ENCODE measurements at places on chromosomes 5 and 9.

DNA sequence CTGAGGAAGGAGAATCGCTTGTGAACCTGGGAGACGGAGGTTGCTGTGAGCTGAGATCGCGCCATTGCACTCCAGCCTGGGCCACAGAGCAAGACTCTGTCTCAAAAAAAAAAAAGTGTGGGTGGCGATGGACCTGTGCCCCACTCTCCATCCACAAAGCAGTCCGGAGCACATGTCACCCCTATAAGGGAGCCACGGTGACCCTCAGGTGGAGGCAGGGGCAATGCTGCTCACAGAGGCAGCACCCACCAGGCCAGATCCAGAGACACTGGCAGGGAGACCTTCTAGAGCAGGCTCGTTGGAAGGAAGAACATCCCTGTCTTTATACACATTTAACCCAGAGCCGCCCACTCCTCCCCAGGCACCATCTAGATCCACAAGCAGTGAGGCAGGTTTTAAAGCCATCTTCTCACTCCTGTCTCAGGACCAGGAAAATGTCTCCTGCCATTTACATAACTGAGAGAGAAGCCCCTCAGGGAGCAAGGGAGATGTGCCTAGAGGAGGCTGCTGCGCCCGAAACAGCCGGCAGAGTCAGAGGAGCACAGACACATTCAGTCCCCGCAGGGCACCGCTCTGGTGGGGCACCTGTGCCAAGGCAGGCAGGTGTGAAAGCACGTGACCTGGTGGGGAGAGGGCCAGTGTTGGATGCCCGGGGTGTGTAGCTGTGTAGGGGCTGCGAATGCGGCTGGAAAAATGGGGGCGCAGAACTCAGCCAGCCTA lies 31.6 kb upstream of the ADAMTS2 start:
- DNase-seq, result no peak

DNA sequence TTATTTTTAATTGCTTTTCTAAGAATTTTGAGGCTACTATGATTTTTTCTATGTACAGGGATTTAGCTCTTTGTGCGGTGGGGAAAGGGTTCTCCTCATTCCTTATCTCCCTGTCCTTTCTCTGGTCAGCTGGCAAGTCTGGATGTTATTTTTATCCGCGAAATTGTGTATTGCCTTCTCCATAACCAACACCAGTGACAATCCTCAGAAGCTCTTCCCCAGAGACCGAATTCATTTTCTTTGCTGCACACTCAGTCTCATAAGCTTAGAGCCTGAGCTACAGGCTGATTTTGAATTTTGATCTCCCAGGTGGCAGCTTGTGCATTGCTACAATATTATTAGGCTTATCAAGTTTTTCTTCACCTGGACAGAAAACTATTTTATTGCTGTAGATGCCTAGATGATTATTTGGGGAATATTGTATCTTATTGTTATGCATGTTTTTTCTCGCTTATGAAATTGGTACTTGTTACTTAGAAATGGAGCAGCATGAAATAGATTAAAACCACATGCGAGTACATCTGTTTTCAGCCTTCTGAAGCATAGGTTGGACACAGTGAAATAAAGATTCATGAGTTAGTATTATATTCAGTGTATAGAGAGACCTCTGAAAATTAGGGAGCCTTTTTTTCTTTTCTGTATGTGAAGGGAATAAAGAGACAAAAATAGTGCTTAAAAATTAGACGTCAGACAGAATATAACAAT lies 27.3 kb downstream of the CPEB4 start:
- DNase-seq, result no peak

DNA sequence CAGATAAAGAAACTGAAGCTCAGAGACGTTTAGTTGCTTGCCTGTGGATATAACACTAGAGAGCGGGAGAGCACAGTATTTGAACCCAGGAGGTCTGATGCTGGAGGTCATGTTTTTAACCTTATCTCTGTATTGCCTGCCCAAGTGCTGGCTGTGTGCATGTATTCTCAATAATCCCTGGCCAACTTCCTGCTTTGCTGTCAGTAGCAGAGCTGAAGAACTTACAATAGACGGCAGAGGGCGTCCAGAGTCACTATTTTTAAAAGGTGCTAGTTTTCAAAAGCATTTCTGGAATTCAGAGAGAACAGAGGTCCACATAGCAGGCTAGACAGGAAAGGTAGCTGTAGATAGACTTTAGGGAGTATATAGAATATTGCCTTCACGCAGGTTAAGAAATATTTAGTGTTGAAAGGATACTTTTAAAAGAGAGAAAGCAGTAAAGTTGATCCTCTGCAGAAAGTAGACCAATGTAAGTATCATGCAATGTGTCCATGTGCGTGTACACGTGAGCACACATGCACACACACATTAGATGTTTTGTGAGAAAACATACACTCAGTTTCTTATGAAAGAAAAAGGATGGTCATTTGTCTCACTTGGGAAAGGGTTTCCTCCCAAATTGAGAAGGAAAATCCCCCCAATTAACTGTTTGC lies 46.3 kb downstream of the PTCD2 start:
- DNase-seq, result peak; percentile 77

DNA sequence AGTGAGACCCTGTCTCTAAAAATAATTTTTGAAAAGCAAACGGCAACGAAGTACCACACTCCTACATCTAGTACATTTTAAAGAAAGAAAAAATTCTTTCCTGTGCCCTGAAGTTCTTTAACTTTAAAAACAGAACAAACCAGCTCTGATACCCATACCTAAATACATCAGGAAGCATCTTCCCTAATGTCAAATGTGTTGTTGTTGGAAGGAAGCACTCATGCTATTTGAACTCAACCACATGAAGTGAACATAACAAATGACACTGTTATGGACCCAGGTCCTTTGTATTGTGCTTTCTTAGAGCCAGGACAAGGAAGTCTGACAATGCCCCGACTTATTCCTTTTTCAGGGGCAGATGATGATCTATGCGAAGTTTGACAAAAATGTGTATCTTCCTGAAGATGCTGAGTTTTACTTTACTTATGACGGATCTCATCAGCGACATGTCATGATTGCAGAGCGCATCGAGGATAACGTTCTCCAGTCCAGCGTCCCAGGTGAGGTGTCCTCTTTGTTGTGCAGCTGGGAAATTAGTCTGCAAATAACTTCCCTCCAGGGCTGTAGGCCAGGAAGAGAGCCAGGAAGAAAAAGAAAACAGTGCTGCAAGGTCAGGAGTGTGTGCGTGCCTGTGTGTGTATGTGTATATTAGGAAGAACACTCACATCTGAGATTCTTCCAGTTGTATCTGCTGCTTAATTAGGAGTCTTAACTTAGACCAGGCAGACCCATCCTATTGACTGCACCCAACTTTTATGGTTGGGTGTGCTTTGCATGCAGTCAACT lies 123.7 kb downstream of the ARHGEF28 start:
- DNase-seq, result no peak

DNA sequence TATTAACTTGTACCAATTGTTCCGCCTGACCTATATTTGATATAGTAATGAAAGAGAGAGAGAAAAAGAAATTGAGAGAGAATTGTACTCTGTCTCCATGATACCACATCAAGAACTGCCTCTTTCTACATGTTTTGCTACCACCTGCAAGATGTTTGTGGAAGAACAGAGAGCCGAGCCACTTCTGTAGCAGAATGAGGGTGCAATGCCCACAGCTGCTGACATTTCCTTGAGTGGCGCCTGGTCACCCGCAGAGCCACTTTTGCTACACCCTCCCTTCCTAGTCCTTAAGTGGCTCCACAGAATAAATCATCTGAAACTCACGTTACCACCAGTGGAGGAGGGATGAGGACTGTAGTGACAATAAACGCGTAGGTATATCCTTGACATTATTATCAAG lies 17.1 kb upstream of the FAM81B start:
- DNase-seq, result no peak

GRCh38 chr9:109907400-109907799 lies 127.4 kb downstream of the PALM2AKAP2 start:
- DNase-seq, result no peak

- no peak for DNase-seq
Observed at GRCh38 chr9:14926941-14927624, 16.9 kb upstream of the FREM1 start.

GRCh38 chr5:15256485-15256884 lies 243.5 kb upstream of the FBXL7 start:
- DNase-seq, result no peak

GRCh38 chr9:98503867-98504266 lies 204.9 kb downstream of the GABBR2 start:
- no peak for DNase-seq

- DNase-seq, result peak; percentile 25
Observed at GRCh38 chr5:180523629-180524466, 29.7 kb downstream of the CNOT6 start.

DNA sequence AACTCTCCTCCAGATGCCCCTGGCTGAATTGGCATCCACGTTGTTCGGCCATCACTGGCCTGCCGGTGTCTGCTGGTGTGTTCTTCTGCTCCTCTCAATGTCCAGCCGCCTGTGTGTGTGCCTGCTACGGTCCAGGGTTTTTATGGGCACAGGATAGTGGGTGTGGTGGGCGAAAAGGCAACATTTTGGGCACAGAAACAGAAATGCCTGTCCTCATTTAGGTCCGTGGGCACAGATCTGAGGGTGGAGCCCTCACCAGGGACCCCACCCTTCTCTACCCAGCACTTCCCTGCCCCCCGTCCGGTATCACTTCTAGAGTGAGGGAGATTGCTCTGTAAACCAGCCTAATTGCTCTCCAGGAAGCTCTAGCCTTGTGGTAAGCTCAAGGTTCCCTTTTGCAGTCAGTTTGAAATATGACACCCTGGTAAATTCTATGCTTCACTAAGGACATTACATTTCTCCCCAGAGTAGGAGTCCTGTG lies 410.1 kb downstream of the MAT2B start:
- no peak for DNase-seq

DNA sequence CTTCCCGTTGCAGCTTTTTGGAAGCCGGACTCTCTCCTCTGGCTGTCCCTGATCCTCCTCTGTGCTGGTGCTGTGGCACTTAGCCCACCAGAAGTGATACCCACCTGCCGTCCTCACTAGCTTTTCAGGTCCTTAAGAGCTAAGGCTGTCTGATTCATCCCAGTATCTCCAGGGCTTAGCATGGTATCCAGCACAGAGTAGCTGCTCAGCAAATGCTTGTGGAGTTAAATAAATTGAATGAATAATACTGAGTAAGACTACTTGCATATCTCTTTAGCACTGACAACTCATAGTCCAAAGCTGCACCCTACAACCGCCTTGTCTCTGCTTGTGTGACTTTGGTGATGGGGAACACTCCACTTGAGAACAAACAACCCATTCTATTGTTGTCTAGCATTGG lies 7.7 kb upstream of the XPA start:
- no peak for DNase-seq

DNA sequence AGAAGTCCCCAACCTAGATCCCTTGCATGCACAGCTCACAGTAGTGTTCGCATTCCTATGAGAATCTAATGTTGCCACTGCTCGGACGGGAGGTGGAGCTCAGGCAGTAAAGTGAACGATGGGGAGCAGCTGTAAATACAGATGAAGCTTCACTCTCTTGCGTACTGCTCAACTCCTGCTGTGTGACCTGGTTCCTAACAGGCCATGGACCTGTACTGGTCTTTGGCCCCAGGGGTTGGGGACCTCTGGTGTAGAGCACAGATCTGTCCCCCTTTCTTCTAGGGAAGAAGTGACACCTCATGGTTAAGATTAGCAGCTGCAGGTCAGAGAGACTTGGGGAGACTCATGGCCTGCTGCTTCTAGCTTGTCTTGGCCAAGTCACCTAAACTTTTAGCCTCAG lies 7.1 kb downstream of the ARHGEF28 start:
- DNase-seq, result no peak

DNA sequence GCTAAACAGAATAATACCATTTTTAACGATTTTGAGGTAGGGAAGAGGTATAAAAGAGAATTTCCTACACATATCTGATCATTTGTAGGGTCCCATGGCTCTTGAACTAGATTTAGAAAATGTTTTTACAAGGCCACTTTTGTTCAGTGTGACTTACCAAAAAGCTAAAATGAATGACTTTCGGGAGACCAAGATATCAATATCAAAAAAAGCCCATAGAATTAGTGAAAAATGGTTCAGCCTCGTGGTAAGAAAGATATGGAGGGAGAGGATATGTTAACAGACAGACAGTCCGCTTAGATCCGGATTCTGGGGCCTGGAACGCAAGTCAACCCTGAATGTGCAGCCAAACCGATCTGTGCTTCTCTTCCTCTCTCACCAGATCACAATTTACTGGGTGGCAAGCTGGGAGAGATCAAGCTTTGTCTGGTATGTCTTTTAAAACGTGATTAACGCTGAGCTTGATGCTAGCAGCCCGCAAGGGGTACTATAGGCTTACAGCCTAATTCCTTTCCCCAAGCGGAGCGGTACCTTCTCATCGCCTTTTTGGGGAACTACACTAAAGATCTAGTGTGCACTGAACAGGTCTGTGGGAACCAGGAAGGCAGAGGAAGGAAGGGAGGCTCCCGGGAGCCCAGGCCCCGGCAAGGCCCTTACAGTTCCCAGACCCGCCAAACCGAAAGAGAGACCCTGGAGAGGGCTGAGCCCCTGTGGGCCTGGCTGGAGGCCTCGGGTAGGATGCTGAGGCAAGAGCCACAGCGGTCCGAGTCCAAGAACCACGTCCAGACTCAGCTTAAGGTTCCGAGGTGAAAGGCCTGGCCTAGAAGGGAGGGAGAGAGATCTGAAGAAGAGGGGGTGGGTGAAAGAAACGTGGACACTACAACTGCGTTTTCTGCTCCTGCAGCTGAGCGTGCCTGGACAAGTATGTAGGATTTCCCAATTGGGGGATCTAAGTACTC lies 2.9 kb downstream of the NR2F1-AS1 start:
- DNase-seq, result no peak

- no peak for DNase-seq
Observed at GRCh38 chr5:134000091-134000511, 4.7 kb downstream of the VDAC1 start.

DNA sequence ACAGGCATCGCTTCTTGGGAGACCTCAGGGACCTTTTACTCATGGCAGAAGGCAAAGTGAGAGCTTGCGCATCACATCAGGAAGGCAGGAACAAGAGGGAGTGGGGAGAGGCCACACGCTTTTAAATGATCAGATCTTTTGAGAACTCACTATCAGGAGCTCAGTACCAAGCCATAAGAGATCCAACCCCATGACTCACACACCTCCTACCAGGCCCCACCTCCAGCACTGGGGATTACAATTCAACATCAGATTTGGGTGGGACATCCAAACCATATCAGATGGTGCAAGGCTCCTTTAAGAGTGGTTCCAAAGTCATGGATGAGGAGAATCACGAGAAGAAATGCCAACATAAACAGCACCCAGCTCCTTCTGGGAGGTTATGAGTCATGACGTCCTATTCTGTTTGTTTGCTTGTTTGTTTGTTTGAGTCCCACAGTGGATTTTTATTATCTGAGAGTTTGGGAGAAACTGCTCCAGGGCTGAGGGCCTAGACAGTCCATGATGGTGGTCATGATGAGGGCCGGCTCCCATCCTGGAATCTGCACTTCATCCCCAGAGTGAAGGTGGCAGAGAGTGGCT lies 453.5 kb downstream of the GADD45G start:
- DNase-seq, result no peak

GRCh38 chr5:27191786-27192510 lies 153.6 kb upstream of the CDH9 start:
- no peak for DNase-seq
